IMR-90 (cell line): ENCODE measurements at places on chromosomes 3 and 15. TPM values are rescaled to one million over a fixed set of nuclear protein-coding genes. Genes with fewer than 3 reads are reported as not detected.

GRCh38 chr3:126160243-126161210, 19.9 kb downstream of the ALDH1L1 start:
- no peak for DNase-seq

GRCh38 chr3:55724821-55725220, 237.7 kb upstream of the WNT5A start:
- no peak for DNase-seq

GRCh38 chr15:34976743-34977142, 7.2 kb upstream of the AQR start:
- DNase-seq, result no peak

The ITIH1 gene
- polyA plus RNA-seq, result not detected in 2 replicates

The SERPINI1 gene
- polyA plus RNA-seq, result 1.2 and 1.3 TPM in 2 replicates
